ENCODE measurements at places on chromosomes 16 and 17.

- no peak for DNase-seq
Measured at GRCh38 chr16:11417487-11417886, 72.2 kb downstream of the RMI2 start.

GRCh38 chr16:21590287-21590686 is 9.1 kb upstream of the METTL9 start:
- no peak for DNase-seq

DNA sequence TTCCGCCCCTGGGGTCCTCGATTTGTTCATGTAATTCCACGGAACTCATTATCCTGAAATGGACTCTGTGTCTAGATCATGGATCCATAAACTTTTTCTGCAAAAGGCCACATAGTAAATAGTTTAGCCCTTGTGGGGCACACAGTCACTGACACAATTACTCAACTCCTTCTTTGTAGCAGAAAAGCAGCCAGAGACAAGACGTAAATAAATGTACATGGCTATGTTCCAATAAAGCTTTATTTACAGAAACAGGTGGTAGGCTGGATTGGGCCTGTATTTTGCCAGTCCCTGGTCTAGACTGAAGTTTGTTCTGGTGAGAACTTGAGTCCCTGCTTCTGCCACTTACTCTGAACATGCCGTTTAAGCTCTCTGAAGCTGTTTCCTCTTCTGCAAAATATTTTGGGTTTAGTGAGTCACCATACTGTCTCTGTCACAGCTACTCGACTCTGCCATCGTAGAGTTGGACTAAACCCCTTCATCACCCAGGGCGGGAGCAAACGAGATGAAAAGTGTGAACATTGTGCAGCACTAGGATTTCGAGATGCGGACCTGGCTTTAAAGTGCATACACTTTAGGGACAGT is 61.9 kb upstream of the FOXF1 start:
- DNase-seq, result no peak

DNA sequence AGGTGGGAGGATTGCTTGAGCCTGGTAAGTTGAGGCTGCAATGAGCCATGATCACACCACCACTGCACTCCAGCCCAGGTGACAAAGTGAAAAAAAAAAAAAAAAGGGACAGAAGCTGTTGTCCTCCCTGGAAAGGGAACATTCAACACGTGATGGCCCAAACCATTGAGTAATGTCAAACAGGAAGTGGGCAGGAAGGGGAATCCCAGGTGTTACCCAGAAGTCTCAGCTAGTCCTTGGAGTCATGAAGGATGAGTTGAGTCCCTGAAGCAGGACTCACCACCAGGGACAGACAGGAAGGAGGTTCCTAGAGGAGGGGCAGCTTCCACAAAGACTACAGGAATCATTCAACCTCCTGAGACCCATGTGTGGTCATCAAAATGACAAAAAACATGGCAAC is 19.8 kb upstream of the CMIP start:
- no peak for DNase-seq

GRCh38 chr17:32697728-32698625 is 178.9 kb downstream of the MYO1D start:
- no peak for DNase-seq

DNA sequence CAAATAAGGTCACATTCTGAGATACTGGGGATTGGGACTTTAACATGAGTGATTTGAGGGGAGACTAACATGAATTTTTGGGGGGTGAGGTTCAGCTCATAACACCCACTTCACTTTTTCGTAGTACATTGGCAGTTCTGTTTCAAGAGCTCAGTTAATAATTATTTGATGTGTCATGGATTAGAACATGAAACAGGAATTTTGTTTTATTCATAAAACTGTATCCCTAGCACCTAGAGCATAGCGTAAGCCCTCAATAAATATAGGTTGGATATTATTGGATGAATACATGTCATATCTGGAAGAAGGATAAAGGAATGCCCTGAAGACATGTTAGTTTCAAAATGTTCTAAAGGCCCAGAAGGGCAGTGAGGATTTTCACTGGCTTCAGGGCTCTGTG is 119.8 kb downstream of the PRKCA start:
- no peak for DNase-seq

DNA sequence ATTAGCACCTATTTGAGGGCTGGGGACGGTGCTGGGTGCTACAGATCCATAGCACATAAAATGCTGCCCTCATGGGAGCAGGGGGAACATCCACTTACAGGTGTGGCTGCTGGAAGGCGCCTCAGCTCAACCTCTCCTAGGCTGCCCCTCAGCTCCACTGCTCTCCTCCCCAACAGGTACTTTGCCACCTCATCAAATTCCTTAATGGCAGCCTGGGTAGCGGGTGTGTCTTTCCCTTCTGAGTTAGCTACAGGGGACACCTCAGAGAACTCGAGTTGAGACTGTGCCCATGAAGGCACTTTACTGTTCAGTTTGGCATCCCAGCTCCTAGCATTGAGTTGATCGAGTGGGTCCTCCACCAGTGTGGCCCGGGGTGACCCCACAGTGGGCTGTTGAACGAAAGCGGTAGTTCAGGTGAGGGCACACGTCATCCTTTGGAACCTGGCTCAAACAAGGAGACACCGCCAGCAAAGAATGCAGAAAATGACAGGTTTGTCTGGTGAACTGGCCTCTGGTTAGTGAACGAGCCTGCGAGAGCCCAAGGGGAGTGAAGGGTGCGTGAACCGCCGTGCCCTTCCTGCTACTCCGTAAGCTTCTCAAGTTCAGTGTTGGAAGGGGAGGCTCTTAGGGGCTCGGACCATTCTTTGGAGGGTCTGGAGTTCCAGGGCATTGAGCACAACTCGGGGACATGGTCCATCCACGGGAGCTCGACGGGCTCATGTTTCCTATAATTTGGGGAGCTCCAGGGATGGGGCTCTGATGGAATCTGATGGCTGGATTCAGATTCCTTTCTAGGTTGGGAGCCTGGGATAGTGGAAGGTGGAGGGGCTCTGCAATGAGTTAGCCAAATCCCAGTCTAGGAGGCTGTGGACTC is 3.5 kb upstream of the CMIP start:
- DNase-seq, result no peak

DNA sequence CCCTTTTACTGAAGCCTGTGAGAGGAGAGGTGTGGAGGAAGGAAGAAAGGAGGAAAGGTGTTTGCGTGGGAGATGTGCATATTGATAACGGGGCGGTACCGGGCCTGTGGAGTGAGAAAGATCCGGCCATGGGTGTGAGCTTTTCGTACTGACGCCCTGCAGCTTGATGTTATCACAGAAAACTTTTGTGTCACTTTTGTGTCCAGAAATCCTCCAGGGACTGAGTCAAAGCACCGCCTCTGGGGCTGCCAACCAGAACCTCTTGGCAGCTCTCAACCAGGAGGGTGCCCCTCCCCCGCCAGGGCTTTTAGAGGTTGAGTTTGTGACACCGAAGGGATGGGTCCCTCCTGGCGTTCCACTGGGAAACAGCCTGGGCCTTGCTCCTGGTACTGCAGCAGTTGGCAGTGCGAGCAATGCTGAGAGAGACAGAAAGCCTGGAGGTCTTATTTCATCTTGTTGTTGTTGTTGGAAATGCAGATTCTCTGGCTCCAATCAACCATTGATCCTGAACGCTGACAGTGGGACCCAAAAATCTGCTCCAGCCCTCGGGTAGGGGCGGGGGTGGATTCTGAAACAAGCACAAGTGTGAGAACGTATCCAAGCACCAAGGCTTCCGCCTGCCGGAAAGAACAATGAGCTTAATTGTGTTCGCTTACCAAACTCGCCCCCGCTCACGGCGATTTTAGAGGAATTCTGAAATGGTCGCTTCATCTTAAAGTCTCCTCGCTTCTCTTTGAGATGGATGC is 65.0 kb downstream of the CRISPLD2 start:
- DNase-seq, result no peak

DNA sequence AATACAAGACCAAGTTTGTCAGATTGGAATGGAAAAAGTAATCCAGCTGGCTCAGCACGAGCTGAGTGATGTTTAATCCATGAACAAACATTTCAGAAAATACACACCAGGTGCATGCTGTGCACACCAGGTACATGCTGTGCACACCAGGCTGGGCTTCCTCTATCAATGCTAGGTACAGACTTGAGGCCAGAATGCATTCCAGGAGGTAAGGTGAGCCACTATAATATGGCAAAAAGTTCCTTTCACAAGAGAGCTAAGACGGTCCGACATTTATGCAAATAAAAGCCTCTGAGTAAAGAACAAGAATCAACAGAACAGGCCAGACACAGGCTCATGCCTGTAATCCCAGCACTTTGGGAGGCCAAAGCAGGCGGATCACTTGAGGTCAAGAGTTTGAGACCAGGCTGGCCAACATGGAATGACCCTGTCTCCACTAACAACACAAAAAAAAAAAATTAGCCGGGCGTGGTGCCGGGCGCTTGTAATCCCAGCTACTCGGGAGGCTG is 128.2 kb downstream of the ZNF778 start:
- DNase-seq, result no peak
